Stimulated activated CD4-positive, alpha-beta T cell treated with anti-CD3 and anti-CD28 coated beads, Interleukin-1b, Interleukin-23, amount 100 ng/mL, for 1 hour (primary cell): ENCODE measurements at places on chromosomes 4 and X.

- no peak for DNase-seq
These were observed 649 bp upstream of the ARAF start for GRCh38 chrX:47560179-47560933.

- DNase-seq, result no peak
These were observed 8.9 kb downstream of the TMEM33 start for GRCh38 chr4:41944089-41944488.

- DNase-seq, result no peak
These were observed 178.9 kb downstream of the CENPC start for GRCh38 chr4:67366311-67366861.

GRCh38 chrX:40170830-40171512 is 73.2 kb upstream of the BCOR start:
- no peak for DNase-seq

GRCh38 chrX:9729171-9729885 is 36.3 kb downstream of the GPR143 start:
- DNase-seq, result no peak

DNA sequence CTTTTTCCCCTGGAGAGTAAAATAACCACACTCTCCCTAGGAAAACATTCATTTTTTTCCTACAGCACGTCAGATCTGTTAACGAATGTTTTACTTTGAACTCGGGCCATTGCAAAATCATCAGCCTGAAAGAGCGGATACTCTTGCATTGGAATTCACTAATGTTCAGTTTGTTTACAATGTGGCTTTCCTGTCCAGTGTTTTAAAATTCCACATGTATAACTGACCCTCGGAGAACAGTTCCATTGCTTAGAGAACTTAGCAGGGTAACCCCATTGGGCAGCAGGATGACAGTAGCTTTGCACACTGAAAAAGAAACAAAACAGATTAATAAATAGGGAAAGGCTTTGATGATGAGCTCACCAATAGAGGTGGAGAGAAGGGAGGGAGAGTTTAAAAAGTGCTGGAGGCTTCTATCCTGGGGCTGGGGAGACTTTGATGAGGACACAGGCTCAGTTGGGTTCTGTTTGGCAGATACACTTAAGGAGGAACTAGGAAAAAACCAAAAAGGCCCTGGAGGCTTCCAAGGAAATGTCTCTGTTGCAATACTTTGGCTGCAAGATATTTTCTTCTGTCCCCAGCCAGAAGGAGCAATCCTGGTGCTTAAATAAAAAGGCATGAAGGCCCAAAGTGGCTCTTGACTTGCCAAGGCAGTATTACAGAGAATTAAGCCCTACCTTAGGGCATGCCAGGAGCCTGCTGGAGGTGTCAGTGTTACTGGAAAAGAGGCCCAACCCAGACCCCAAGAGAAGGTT is 143.1 kb downstream of the ARSF start:
- DNase-seq, result no peak

DNA sequence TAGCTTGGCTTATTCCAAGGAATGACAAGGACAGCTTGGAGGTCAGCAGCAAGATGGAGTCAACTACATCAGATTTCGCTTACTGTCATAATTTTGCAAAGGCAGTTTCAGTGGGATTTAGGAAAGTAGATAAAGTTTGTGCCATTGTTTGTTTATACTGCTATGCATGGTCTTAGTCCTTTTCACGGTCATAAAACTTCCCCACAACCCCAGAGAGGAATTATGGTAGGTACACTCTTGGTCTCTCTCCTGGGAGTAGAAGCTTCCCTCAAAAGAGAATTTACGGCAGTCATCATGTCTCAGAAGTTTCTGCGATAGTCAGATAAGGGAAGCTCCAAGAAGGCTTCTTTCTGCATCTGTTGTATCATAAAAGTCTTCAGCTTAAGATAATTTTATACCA is 27.9 kb upstream of the HERC6 start:
- DNase-seq, result no peak

DNA sequence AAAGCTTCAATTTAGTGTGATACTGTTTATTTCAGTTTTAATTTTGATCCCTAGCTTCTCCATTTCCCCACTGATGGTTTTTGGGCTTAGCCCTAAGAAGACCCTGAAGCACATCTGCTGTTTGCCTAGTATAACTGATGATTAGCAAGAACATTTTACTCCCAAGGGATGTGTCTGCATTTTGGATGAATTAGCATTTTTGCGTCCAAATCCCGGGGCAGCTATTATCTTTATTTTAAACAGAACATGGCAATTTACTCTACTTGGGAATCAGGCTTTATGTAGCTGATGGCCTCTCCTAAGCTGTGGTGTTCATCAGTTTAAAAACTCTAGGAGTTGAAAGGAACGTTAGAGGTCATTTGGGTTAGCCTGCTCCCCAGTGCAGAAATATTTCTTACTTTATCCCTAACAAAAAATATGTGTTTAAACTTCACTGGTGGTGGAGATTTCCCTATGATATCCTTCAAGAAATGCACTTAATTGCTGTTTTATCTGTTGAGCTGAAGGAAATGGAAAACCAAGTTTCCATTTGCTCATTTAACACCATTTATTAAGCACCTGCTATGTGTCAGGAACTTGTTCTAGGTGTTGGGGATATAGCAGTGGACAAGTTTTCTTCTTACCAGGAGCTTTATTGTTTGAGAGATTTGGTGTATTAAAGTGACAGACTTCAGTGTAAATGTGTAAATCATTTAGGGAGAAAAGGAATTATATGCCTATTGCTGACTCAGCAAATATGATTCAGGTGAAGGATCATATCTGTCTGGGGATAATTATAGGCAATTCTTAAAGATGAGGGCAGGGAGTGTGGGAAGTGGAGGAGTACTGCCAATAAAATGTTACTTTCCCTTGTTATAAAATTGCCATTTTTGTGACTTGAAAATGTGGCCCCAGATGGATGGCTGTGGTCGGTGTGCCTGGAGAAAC is 3.4 kb downstream of the SEPTIN11 start:
- no peak for DNase-seq

DNA sequence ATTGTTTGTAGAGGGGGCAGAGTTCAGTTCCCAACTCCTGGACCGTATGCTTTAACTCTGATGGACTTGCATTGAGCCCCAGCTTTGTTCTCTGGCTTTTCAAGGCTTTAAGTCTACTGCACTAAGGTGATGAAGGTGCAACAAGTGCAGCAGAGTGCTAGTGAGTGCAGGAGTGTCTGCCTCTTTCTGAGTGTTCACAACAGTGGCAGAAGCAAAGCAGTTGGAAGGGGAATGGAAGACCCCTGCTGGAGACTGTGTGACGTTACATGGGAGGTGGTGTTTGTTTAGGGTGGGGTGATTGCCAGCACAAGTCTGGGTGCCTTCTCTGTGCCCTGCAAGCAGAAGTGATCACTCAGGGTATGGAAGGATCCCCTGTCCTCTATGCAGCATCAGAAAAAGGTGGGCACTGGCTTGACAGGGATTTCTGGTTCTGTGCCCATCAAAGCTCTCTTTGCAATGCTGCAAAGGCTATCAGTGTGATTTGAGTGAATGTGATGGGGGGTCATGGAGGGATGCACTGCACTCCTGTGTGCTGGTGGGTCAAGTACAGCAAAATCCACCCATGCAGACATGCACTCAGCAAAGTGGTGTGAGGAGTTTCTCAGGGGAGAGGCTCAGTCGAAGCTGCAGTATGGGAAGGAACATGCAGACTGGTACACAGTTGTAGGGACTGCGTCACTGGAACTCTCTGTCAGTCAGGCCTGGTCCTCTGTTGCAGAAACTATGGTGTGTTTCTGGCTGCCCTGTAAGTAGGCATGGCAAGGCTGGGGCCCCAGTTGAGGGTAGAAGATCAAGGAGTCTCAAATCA is 70.9 kb upstream of the UGT2B7 start:
- DNase-seq, result no peak

DNA sequence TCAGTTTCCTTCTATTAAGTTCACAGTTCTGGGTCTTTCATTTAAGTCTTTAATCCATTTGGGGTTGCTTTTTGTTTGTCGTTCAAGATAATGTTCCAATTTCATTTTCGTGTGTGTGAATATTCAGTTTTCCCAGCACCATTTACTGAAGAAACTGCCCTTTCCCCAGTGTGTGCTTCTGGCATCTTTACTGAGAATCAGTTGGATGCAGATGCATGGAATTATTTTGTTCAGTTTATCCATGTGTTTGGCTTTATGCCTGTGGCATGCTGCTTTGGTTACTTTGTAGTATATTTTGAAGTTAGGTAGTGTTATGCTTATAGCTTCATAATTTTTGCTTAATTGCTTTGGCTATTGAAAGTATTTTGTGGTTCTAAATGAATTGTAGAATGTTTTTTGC is 163.8 kb upstream of the HDX start:
- DNase-seq, result no peak

- no peak for DNase-seq
These were observed 46.9 kb downstream of the XIAP start for GRCh38 chrX:123906557-123907316.

GRCh38 chr4:165580351-165580905 is 201.6 kb downstream of the CPE start:
- no peak for DNase-seq

GRCh38 chr4:15690020-15690809 is 8.6 kb downstream of the FAM200B start:
- DNase-seq, result no peak

GRCh38 chrX:47563801-47564315 is 2.9 kb downstream of the ARAF start:
- no peak for DNase-seq

- DNase-seq, result no peak
These were observed 3.5 kb downstream of the ADH6 start for GRCh38 chr4:99215521-99215920.

DNA sequence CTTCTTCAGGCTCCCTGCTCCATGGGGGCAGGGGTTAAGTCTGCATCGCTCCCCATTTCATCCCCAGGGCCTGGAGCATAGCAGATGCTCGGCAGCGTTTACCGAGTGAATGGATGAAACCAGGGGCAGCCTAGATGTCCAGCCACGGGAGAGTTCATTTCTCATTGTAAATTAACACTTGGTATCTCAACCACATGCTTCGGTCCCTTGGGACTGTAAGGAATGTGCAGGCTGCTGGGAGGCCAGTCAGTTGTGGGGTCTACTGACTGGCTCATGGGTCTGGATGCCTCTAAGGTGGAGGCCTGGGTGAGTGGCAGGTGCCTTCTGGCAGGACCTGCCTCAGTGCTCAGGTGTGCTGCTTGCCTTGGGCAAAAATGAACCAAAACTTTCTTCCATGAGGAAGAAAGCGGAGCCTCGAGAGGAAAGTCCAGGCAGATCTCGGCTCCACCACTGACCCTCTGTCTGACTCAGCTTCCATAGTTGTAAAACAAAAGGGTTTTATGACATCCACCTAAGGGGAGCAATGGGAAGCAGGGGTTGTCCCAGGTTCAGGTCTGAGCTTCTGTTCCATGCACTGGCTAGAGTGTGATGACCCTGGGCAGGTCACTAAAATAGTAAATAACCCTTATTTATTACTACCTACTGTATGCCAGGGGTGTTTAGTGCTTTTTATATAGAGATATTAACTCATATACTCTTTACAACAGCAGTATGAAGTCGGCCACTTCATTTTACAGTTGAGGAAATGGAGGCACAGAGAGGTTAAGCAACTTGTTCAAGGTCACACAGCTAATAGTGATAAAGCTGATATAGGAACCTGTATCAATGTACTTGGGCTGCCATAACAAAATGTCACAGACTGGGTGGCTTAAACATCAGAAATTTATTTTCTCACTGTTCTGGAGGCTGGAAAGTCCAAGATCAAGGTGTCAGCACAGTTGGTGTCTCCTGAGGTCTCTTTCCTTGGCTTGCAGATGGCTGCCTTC is 144.3 kb upstream of the STX18 start:
- no peak for DNase-seq

DNA sequence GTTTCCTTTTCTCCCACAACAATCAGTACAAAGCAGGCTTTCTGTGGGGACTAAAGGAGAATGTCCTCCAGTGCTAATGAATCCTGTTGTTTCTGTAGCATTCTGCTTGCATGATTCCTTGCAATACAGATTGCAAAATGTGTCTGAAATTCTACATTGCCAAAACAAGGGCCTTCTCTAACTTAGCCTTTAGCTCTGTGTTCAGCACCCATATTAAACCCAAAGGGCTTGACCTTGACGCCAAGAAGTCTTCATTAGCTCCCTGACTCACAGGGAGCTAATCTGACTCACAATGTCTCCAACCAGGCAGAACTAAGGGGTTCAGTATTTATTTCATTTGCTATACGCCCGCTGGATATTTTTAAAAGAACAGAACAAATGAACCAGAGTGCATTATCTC is 241.4 kb upstream of the CLNK start:
- DNase-seq, result no peak

DNA sequence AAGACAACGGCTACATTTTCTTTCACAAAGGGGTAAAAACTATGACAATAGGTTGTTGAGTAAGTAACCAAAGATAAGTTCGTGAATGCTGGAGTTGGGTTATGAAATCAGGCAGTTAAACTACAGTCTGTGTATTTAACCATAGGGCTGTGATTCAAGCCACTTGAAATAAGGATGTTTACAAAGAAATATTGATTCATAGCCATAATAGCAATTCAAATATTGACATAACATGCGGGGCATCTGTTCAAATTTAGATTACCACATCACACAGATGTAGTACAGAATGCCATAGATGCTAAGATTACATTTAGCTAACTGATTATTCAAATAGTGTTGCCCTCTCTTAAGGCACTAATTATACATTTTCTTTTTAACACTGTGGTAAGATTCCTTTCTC is 364.1 kb downstream of the FSTL5 start:
- DNase-seq, result no peak

DNA sequence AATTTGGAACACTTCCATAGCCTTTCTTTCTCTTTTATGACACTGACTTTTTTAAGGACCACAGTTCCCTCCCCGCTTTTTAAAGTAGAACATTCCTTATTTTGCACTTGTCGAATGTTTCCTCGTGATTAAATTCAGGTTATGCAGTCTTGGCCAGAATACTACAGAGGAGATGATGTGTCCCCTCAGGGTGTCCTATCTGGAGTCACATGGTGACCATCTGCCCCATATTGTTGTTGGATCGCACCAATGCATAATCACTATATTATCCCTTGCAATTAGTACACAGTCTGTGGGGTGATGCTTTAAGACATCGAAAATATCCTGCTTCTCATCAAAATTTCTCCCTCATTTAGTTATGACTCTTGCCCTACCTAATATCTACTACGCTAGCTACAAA is 27.4 kb downstream of the WDFY3 start:
- DNase-seq, result no peak

- DNase-seq, result no peak
These were observed 1.5 kb upstream of the NDNF start for GRCh38 chr4:121073672-121074381.

DNA sequence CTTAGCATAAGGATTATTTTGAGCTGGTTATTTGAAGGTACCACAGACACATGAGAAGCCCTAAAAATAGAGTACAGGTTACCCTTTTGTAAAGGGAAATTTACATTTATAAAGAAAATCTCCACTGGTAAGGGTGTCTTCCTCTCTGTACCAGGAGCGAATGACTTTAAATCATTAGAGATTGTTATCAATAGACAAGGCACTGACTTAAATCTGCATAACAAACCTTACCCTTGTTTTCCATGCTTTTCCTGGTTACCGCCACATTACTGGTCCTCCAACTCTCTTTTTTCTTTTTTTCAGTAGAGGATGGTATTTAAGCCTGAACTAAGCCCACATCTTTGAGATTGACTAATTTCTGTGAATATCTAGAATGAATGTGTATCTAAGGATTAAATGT is 129.8 kb downstream of the SLC7A11 start:
- no peak for DNase-seq

GRCh38 chr4:71275570-71275969 is 63.2 kb upstream of the SLC4A4 start:
- no peak for DNase-seq

GRCh38 chr4:41692717-41693345 is 55.7 kb downstream of the PHOX2B start:
- DNase-seq, result no peak
